ENCODE measurements at places on chromosomes 3 and 15.

DNA sequence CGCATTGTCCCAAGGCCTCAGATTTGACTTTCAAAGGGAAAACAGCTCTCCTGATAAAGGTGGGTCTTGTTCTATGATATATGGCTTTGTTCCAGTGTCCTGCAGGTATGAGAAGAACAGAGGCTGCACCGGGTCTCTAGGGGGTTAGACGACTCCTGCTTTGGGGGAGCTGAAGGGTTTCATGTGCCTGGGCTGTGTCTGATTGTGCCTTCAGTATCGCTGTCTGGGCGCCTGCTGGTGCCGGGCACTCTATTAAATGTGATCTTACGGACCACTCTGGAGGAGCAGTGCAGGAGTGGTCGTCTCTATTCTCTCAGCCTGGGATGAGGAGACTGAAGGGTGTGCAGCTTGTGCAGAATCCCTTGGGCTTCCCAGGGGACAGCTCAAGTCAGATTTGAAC is 16.0 kb downstream of the PAQR5 start:
- no peak for DNase-seq

- no peak for DNase-seq
Observed at GRCh38 chr3:39707314-39707909, 102.0 kb upstream of the MYRIP start.

GRCh38 chr15:41836073-41836472 is 2.6 kb upstream of the PLA2G4B start:
- DNase-seq: no peak

DNA sequence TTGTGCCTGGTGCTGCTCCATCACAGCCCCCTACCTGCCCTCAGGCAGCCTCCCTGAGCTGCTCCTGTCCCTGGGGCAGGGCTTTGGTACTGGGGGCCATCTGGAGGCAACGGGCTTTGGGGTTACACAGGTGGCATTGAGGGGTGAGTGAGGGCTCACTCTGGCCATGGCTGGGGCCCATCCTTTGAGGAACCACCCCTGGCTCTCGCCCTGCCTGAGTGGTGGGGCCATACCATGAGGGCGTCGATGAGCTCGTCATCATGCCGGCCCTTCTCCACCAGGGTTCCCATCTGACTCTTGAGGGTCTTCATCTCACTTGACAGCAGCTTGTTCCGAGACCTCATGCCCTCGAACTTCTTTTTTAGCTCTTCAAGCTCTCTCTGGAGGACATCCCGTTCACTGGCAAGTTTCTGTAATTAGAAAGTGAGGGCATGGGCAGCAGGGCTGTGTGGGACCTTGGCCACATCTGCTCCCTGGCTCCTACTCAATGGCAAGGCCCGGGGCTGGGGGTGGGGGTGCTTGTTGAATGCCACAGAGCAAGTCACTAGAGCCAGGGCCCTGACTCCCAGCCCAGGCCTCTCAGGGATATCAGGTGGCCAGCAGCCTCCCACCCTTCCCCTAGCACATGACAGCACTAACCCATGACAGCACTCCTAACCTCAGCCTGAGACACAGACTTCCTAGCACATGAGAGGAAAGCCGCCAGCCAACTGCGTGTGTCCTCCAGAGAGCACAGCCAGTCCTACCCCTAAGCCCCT is 33.5 kb downstream of the CCDC13 start:
- no peak for DNase-seq

GRCh38 chr3:171511450-171511849 is 51.2 kb upstream of the TNIK start:
- DNase-seq: no peak

GRCh38 chr15:63038926-63039673 is 3.4 kb upstream of the TPM1 start:
- DNase-seq: no peak

- DNase-seq: no peak
Observed at GRCh38 chr3:173983343-173983742, 585.8 kb downstream of the NLGN1 start.
